Pulmonary artery endothelial cell (primary cell): ENCODE measurements at places on chromosomes 11 and 22. TPM values are rescaled to one million over a fixed set of nuclear protein-coding genes. Genes with fewer than 3 reads are reported as not detected.

GRCh38 chr22:36700711-36701670 lies 2.6 kb downstream of the CACNG2 start:
- no peak for DNase-seq

- DNase-seq, result no peak
These were observed 837 bp upstream of the PLAAT5 start for GRCh38 chr11:63491636-63492372.

GRCh38 chr11:125227151-125227550 lies 62.6 kb downstream of the PKNOX2 start:
- DNase-seq, result no peak

DNA sequence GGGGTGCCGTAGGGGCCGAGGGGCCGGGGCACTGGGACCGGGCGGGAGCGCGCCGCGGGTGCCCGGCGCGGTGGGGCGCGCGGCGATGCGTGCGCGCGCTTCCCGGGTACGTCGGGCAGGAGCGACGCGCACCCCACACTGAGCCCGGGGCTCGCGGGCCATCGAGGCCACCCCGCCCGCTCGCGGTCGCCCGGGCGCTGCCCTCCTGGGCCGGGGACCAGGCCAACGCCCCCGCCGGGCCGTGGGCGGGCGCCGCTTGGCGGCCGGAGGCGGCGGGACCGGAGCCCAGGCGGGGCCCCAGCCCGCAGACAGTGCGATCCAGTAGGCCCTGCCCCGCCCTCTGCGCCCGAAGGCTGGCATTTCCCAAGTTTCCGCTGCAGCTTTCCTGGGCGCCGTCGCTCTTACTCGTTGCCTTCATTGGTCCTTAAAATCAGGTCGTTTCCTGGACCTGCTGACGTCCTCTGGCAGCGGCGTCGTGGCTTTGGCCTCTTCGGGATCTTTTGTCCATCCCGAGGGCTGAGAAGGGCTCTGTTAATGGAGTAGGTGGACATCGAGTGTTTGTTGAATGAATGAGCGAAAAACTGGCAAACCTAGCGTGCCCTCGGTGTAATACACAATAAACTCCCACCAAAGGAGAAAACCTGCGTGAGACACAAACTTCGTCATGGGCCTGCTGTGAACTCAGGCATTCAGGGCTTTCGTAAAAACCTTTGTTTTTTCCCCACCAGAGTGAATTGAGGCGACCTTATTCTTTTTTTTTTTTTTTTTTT lies 638 bp downstream of the PARVA start:
- no peak for DNase-seq

GRCh38 chr11:57787920-57788702 lies 26.5 kb downstream of the CTNND1 start:
- no peak for DNase-seq

DNA sequence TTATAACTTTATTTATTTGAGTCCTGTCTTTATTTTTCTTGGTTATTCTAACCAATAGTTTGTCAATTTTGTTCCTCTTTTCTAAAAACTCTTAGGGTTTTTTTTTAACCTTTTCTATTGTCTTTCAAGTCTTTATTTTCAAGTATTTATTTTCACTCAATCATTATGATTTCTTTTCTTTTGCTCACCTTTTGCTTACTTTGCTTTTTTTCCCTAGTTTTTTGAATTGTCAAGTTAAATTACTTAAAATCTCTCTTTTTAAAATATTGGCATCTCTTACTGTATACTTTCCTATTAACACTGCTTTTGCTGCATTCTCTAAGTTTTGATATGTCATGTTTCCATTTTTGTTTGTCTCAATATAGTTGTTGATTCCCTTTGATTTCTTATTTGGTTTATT lies 396.8 kb upstream of the CCDC179 start:
- no peak for DNase-seq

Gene KRTAP5-9
- total RNA-seq, result not detected in 2 replicates

Gene SF1
- 74.6 and 107 TPM in 2 replicates for total RNA-seq

Gene NAALADL1
- total RNA-seq, result 10.7 and 15.9 TPM in 2 replicates
